ENCODE measurements at places on chromosomes 4 and X.

- DNase-seq: no peak
Measured at GRCh38 chr4:70842761-70843435, 3.2 kb upstream of the GRSF1 start.

- no peak for DNase-seq
Measured at GRCh38 chrX:29231800-29232199, 644.6 kb downstream of the IL1RAPL1 start.

GRCh38 chr4:8026453-8026852, 86.8 kb upstream of the AFAP1 start:
- no peak for DNase-seq

DNA sequence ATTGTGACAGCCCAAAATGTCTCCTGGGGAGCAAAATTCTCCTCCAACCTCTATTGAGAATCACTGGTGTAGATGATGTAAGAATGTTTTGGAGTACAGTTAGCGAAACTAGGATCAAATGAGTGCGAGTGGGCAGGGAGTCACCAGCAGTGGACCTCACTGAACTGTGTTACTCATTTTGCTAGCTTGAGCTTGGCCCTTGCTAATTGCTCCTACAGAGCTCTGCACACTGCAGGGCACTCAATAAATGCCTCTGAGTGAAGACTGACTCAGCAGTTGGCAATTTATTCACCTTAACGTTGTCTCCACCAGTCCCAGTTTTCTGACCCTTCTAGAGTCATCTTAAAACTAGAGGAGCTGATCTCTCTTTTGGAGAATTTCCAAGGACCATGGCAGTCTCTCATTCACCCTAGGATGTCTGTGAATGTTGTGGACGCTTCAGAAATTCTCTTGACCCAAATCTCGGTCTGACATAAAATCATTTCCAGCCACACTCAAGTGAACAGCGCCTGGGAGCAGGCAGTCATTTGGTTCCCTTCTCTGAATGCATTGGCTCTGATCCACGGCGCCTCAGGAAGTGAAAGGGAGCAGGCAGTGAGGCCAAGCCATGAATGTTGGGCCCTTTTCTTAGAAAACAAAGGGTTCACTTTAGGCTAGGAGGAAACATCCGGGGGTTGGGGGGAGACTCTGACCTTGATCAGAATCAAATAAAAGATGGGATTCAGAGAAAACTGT, 148.1 kb downstream of the NWD2 start:
- no peak for DNase-seq

GRCh38 chr4:153934688-153935017, 145.8 kb upstream of the SFRP2 start:
- no peak for DNase-seq

DNA sequence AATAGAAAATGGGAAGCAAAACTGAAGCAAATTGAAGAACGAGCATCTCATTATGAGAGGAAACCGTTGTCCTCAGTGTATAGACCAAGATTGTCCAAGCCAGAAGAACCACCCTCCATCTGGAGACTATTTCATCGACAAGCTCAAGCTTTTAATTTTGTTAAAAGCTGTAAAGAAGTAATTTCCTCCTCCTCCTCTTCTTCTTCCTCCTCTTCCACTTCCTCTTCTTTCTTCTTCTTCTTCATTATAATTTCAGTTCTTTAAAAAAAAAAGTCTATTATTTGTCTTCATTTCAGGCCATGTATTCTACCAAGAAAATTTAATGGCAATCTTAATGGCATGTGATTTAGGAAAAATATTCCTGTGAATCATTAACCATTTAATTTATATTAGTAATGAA, 7.6 kb downstream of the PRIMPOL start:
- no peak for DNase-seq

- no peak for DNase-seq
Measured at GRCh38 chr4:7068883-7069282, 1.0 kb upstream of the GRPEL1 start.

Data from ureter (tissue), 1 donor.